ENCODE measurements at places on chromosomes 5 and 9.

DNA sequence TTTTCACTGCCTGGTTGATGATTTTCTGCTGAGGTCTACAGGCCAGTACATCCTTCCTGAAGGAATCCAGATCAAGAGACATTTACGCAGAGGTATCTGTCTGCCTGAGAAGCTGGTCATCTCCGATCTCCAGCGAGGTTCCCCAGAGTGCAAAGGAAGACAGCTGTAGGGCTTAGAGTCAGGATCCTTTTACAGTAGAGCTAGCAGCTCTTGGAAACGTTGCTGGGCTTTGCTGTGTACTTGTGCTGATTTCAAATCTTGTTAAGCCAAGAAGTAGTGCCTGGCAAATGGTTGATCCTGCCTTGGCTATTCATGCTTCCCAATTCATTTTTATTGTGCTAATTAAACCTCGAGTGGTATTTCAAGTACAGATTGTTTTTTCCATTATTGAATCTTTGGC, 48.9 kb downstream of the NTRK2 start:
- DNase-seq: peak; percentile 44

- DNase-seq: no peak
Observed at GRCh38 chr5:126189862-126190261, 233.3 kb upstream of the GRAMD2B start.

DNA sequence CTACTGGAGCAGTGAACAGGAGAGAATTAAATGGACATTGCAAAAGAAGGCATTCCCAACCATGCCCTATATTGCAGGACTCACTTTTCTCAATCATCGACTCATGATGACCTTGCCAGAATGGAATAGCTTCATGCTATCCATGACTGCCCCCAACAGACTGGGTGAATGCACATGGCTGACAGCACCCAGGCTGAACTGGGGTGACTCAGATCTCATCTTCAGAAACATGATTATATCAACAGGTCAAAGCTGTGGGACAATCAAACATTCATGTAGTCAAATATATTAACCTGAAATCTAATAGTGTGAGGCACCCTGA, 34.7 kb upstream of the MIER3 start:
- DNase-seq: no peak

GRCh38 chr5:31964007-31964360, 210.1 kb downstream of the GOLPH3 start:
- no peak for DNase-seq

GRCh38 chr5:5044247-5044840, 95.8 kb upstream of the ADAMTS16 start:
- DNase-seq: no peak

All from forelimb muscle (tissue), 1 donor.